Adipocyte (in vitro differentiated cells): ENCODE measurements at places on chromosomes 13 and 19.
A peak's percentile ranks its signal among the peaks of the same experiment; 100 is the strongest.

DNA sequence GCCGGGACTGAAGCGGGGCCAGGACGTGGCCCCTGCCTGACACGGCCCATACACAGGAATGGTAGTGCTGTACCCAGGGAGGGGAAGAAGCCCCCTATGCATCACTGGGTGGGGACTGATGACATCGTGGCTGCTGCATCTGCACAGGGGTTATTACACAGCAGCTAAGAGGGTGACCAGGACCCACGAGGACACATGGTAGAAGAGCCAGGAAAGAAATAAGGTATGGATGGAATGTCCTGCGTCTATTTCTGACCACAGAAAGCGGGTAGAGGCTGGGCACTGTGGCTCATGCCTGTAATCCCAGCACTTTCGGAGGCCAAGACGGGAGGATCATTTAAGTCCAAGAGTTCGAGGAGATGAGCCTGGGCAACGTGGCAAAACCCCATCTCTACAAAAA, 24.1 kb downstream of the DCAF15 start:
- DNase-seq = no peak

DNA sequence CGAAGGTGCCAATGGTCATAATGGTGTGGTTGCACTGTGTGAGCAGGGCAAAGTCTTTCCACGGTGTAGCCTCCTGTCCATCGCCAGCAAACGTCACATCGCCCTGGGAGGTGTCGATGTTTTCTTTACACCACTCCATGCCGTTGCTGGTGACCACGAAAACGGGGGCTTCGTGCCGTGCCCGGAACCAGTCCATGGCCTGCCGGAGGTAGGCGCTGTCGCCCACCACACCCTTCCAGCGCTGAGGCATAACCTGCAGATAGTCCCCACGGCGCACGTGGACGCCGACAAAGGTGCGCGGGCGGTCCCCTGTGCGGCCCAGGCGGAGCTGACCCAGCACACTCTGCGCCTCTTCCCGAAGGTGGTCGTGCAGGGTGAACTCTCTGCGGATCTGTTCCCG, 2.1 kb downstream of the FUT1 start:
- DNase-seq = no peak

- no peak for DNase-seq
Observed at GRCh38 chr19:1882786-1883692, 2.3 kb downstream of the ABHD17A start.

GRCh38 chr13:20801707-20802106, 27.9 kb upstream of the EEF1AKMT1 start:
- DNase-seq = no peak

DNA sequence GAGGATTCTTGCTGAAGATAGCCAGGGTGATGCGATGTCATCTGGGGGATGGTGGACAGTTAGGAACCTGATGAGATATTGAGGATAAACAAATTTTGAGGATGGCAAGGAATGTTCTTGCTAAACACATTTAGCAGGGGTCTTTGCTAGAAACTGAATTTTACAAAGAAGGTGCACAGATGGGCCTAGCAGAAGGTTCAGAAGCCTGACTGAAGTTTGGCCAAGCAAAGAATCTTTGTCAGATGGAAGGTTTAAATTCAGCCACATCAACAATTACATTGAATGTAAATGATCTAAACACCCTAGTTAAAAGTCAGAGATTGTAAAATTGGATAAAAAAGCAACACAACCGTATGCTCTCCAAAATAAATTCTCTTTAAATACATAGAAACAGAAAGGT, 68.8 kb downstream of the WASF3 start:
- no peak for DNase-seq

DNA sequence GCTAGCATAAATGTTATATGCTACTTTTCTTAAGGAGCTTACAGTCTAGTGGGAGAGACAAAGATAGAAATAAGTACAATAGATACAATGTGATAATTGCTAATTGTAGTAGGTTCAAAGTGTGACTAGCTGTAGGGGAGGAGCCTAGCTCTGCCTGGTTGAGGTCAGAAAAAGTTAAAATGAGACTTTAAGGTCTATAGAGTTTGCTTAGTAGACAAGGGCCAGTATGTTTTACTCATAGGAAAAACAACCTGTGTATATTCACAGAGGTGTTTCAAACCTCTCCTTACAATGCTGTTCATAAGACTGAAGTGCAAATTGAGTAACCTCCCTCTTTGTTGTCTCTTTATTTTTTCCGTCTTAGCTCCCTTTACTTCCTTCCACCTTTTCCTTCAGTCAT, 56.1 kb downstream of the PDS5B start:
- no peak for DNase-seq

- DNase-seq = peak; percentile 53
Observed at GRCh38 chr19:49809160-49809940, 3.7 kb downstream of the FUZ start.

GRCh38 chr13:36006894-36007675, 124.1 kb downstream of the DCLK1 start:
- DNase-seq = no peak

GRCh38 chr13:75850916-75851315, 214.8 kb downstream of the LMO7 start:
- DNase-seq = no peak

DNA sequence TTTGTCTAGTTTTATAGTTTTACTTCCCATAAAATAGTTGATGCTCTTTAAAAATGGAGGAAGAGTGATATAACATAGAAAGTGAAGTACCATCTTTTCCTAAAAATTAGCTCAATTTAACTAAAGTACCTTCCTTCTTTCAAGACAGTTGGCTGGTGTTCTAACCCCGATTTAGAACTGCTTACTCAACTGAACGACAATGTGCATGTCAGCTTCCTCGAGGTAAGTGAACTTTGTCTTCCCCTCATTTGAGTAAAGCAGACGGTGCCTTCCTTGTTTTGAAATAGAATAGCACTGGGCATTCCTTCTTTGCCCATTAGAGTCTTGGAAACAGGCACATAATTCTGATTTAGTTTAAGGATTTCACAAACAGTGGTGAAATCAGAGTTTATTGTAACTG, 1519.2 kb downstream of the EFNB2 start:
- DNase-seq = no peak

GRCh38 chr13:104944176-104944575, 1591.3 kb downstream of the EFNB2 start:
- no peak for DNase-seq

GRCh38 chr13:37995092-37995491, 125.5 kb upstream of the TRPC4 start:
- peak; percentile 15 for DNase-seq

DNA sequence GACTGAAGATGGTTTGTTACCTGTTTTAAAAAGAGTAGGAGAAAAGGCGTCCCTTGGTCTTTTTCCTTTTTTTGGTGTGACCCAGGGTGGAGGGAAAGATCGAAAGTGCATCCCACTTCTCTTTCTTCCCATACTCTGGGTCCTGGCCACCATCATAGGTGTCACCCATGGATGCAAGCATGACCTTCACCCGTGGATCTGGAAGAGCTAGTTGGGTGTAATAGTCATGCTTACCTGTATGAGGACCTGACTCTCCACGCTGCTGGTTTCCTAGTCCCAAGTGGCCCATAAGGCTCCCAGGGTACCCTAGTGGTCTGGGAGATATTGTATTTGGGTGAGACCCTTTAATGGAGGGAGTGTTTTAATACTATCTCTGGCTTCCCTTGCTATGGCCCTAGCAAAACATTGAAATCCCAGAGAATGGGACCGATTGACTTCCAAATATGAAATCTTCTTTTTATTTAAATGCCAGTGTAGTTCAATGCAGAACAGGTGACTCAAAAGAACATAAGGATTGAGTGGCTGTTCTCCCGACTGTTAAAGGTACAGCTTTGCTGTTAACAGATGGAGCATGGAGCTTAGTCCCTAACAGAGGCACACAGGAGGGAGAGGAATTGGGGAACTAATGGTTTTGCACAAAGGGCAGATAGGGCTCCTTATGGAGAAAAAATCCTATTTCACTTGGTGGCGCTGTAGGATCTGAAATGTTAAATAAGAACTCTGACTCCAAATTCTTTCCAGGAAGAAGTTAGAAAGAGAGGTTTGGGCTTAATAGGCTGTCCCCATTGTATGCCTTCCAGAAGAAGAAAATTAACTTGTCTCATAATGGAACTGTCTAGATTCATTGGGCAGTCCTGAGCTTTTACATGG, 7.0 kb upstream of the ZNF550 start:
- peak; percentile 32 for DNase-seq
